ENCODE measurements at places on chromosomes 7 and 10. TPM values are rescaled to one million over a fixed set of nuclear protein-coding genes. Genes with fewer than 3 reads are reported as not detected.

Gene LIPM
- total RNA-seq: not detected

Gene GTF2I
- 188 TPM for total RNA-seq

Gene PRLHR
- total RNA-seq: not detected

Gene RGR
- total RNA-seq: not detected

Gene CPA1
- total RNA-seq: not detected

Gene SPOCK2
- 135 TPM for total RNA-seq

Gene CADPS2
- not detected for total RNA-seq

Gene TMEM273
- 58.4 TPM for total RNA-seq

Gene TRPV6
- total RNA-seq: not detected

Gene SEC61G
- 200 TPM for total RNA-seq

Gene NCF1
- 0.90 TPM for total RNA-seq

Gene CCDC201
- total RNA-seq: not detected

Gene NFE2L3
- total RNA-seq: 44.6 TPM

Gene HOXA3
- total RNA-seq: not detected

Gene CDNF
- total RNA-seq: 0.67 TPM

Gene CALML5
- total RNA-seq: not detected

Gene SEMA3C
- total RNA-seq: not detected

Gene GJD4
- total RNA-seq: not detected

Gene CHAT
- total RNA-seq: 2.2 TPM

Gene SLC39A12
- total RNA-seq: not detected

Gene AEBP1
- 38.7 TPM for total RNA-seq

Data from activated T-helper 2 cell treated with anti-CD3 and anti-CD28 coated beads, Interferon-gamma antibody, Interleukin-2, Interleukin-4, amounts not matched to agents 10 μg/mL and 5 μg/mL and 100 μg/mL, durations not matched to agents 14 hours and 24 hours and 36 hours (primary cell).